ENCODE measurements at places on chromosomes 13 and 19. TPM values are rescaled to one million over a fixed set of nuclear protein-coding genes. Genes with fewer than 3 reads are reported as not detected.

PLIN4 gene
- 10.6 TPM for total RNA-seq

IZUMO2 gene
- not detected for total RNA-seq

PNMA8A gene
- 44.5 TPM for total RNA-seq

P2RY11 gene
- total RNA-seq, result 9.7 TPM

LYPD3 gene
- 0.70 TPM for total RNA-seq

DAND5 gene
- total RNA-seq, result not detected

ZNF846 gene
- total RNA-seq, result 34.4 TPM

CASP14 gene
- 0.12 TPM for total RNA-seq

TBC1D4 gene
- 69.8 TPM for total RNA-seq

RASGRP4 gene
- 2.7 TPM for total RNA-seq

RSPH6A gene
- total RNA-seq, result 0.18 TPM

TPTE2 gene
- total RNA-seq, result not detected

SLITRK5 gene
- 1.3 TPM for total RNA-seq

CRTC1 gene
- total RNA-seq, result 10.2 TPM

UHRF1 gene
- total RNA-seq, result 29.1 TPM

FAM83E gene
- 0.88 TPM for total RNA-seq

DPF1 gene
- 0.64 TPM for total RNA-seq

SIGLEC14 gene
- total RNA-seq, result 1.6 TPM

SIGLEC8 gene
- total RNA-seq, result 0.06 TPM
